ENCODE measurements at places on chromosomes 1 and 21. TPM values are rescaled to one million over a fixed set of nuclear protein-coding genes. Genes with fewer than 3 reads are reported as not detected.

DNA sequence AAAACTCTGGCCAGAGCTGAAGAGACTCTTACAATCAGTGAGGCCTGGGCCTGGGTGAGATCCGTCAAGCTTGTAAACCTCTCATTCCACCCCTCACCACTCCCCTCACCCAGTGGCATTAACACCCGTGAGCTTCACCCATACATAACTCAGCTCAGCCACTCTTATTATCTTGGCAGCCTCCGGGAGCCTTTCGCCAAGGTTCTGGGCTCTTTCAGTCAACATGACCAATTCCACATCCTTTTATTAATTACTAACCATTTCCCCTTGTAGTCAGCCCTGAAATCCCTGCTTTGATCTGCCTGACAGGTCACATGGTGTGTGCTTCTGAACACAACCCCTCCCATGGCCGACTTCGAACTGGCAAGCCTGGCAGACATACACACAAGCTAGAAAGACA lies 134.8 kb downstream of the SETD4 start:
- H3K27me3 ChIP-seq: no peaks in the 10 kb centered on the region
- peak overlapping the region; percentile 70 for H3K27ac ChIP-seq
- no peak overlapping the region for H3K4me3 ChIP-seq
- H3K4me1 ChIP-seq: peaks cover 4% of the 10 kb centered on the region
- DNase-seq: peak; percentile 58
- H3K36me3 ChIP-seq: no peaks in the 10 kb centered on the region

Gene NOS1AP
- 0.17 TPM for total RNA-seq

DNA sequence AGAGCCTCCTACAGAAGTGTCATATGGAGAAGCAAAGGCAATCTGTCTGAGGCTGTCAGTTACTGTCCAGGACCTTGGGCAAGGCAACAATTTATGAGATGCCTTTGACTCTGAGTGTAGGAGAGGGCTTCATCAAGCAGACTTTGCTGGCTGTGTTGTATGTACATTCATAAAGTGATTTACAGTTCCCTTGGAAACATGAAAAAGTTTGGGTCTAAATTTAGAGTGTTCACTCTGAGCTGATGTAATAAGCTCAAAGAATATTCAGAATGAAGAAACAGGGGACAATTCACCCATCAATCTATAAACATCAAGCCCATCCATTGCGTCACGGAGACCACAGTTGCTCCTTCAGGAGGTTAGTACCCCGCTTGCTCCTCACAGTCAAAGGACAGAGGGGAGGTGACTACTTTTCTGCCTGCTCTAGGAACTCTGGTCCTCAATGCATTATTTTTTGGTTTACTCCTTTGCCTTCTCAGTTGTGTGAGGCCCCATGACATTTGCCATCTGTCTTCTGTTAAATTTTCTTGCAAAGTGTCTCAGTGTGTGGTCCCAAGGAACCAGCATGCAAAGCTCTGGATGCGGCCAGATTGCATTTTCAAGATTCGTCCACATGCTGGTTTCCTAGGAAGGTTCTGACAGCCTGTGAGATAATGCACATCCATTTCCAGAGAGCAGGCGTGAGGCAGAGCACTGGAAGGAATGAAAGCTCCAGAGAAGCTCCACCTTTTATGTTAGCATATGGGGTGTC lies 241.1 kb upstream of the KIAA0040 start:
- DNase-seq: no peak
- no peak overlapping the region for H3K27ac ChIP-seq
- no peak overlapping the region for H3K4me3 ChIP-seq

Gene USP21
- 10.2 TPM for total RNA-seq

DNA sequence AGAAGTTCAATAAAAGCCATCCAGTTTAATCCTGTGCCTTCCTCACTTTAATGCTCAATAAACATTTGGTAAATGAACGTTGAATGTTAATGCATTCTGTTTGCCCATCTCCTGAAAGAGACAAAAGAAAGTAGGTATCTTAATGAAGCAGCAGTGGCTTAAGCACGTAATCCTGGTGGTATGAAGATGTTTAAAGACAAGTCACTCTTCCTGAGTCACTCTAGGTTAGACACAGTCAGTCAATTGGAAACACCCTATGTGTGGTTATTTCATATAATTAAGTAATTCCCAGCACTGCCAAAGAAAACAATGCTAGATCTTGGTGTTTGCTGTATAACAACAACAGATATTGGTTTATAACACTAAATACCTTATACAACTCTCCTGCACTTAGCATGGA lies 334.0 kb upstream of the FMN2 start:
- no peak for DNase-seq
- H3K4me1 ChIP-seq: no peaks in the 10 kb centered on the region
- H3K36me3 ChIP-seq: no peaks in the 10 kb centered on the region
- H3K27ac ChIP-seq: no peak overlapping the region
- H3K27me3 ChIP-seq: no peaks in the 10 kb centered on the region

DNA sequence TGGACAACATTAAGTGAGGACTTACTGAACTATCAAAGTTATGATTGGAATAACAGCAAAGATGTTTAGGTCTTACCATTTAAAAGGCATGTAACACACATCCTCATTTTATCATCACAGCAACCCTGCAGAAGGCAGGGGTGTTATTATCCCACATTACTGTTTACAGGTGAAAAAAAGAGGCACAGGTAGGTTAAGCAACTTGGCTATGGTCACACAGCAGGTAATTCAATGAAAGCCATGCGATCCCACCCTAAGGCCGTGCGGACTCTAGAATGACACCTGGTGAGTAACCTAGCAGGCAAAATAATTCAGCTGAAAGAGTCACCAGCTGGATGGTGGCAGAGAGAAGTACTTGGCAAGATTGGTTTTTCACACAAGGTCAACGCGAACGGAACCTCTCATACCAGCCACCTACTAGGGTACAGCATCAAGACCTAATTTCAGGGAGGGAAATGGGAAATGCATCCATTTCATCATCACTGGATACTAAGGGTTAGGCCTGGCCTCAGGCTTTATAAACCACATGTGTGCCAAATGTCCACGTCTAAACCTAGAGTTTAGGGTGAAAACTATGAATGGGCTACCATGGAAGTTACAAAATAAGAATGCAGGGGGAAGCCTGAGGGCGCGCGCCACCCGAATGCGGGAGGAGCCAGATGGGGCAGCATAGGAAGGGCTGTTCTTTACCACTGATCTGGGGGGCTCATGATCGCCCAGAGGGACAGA lies 85.3 kb downstream of the SLC66A1 start:
- no peak overlapping the region for H3K4me3 ChIP-seq
- no peaks in the 10 kb centered on the region for H3K27me3 ChIP-seq
- H3K4me1 ChIP-seq: peaks cover 31% of the 10 kb centered on the region
- peak overlapping the region; percentile 72 for H3K27ac ChIP-seq
- no peak for DNase-seq
- H3K36me3 ChIP-seq: no peaks in the 10 kb centered on the region

DNA sequence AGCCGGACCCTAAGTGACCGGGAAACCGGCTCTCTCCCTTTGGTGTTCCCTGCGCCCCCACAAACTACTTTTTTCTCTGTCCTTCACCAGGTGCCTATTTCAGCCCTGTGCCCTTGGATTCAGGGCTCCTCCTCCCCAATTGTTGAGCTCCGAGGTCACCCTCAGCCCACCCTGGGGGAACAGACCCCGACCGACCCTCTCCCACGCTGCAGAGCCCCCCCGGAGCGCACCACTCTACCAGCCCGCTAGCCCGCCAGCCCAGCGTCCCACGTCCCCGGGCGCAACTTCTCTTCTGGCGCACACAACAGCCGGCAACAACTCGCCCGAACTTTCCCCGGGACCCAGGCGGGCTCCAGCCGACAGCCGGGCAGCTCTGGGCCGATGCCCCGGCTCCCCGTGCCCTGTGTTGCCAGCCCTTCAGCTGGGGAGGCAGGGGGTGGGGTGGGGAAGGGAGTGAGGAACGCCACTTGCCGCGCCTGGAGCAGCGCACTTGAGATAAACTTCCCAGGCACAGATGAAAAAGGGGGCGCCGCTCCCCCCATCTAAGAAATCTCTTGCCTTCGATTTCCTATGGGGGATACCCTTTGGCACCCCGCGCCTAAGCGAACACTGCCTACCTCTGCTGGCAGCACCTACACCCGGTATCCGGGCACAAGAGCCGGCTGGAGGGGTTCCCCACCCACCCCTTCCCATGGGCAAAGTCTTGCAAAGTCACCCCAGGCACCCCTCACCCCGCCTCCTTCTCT lies 997 bp downstream of the CASZ1 start:
- DNase-seq: peak; percentile 10
- H3K36me3 ChIP-seq: no peaks in the 10 kb centered on the region
- H3K27ac ChIP-seq: no peak overlapping the region

DNA sequence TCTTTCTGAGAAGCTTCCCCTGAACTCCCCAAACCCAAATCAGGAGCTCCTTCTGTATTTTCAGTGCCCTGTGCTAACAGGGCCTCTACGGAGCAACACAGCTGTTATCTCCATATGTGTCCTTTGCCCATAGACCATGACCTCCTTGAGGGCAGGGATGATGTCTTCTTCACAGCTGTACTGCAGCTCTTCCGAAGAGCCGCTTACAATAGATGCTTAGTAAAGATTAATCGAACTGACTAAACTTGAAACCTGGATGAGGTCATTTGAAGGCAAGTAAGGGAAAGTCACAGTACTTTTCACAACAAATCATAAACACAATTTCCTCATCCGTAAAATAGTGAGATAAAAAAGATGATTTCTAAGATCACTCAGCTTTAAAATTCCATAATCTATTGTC lies 4.4 kb upstream of the KCNN3 start:
- H3K4me3 ChIP-seq: no peak overlapping the region
- H3K4me1 ChIP-seq: no peaks in the 10 kb centered on the region
- H3K27me3 ChIP-seq: peaks cover 23% of the 10 kb centered on the region
- no peaks in the 10 kb centered on the region for H3K36me3 ChIP-seq

DNA sequence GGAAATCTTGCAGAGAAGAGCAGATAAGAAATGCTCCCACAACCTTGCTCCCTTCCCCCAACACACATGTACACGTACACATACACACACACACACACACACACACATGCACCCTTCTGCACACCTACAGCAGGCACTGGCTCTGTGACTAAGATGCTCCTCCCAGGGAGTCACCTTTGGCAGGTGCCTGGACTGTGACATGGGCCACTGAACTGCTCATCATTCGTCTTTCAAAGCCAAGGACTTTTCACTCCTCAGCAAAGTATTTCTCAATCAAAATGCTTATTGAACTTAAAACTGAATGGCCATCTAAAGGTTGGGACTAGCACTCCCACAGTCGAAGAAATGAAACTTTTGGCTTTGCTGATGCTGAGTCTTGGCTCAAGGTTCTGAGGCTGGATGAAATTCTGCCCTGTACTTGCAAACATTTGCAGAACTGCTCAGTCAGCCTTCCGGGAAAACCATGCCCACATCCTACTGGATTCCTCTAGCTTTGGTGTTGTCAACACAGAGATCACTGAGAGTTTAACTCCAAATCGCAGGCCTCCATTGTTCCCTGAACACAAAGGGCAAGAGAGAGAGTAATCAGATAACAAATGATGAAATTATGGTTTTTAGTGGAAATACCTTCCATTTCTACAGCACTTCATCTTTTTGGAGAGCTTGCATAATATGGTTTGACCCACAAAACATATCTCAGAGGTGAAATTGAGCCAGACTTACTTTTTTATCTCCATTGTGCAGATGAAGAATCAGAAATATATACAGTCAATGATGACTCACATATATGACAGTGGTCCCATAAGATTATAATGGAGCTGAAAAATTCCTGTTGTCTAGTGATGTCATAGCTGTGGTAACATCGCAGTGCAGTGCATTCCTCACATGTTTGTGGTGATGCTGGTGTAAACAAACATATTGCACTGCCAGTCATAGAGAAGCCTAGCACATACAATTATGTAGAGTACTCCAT lies 72.4 kb upstream of the BCAR3 start:
- H3K4me1 ChIP-seq: peaks cover 24% of the 10 kb centered on the region
- peak; percentile 96 for DNase-seq
- H3K4me3 ChIP-seq: no peak overlapping the region
- peak overlapping the region; percentile 76 for H3K27ac ChIP-seq

- DNase-seq: peak; percentile 23
- H3K27ac ChIP-seq: no peak overlapping the region
These were observed 226.8 kb downstream of the LMX1A start for GRCh38 chr1:165129568-165130164.

- H3K36me3 ChIP-seq: no peaks in the 10 kb centered on the region
- DNase-seq: no peak
- no peak overlapping the region for H3K27ac ChIP-seq
- H3K4me3 ChIP-seq: no peak overlapping the region
- no peaks in the 10 kb centered on the region for H3K4me1 ChIP-seq
These were observed 50.6 kb downstream of the BEND5 start for GRCh38 chr1:48726139-48726538.

- H3K4me1 ChIP-seq: no peaks in the 10 kb centered on the region
- H3K36me3 ChIP-seq: no peaks in the 10 kb centered on the region
- H3K27me3 ChIP-seq: no peaks in the 10 kb centered on the region
- H3K4me3 ChIP-seq: no peak overlapping the region
These were observed 149.2 kb upstream of the FOXD3 start for GRCh38 chr1:63173161-63173560.

DNA sequence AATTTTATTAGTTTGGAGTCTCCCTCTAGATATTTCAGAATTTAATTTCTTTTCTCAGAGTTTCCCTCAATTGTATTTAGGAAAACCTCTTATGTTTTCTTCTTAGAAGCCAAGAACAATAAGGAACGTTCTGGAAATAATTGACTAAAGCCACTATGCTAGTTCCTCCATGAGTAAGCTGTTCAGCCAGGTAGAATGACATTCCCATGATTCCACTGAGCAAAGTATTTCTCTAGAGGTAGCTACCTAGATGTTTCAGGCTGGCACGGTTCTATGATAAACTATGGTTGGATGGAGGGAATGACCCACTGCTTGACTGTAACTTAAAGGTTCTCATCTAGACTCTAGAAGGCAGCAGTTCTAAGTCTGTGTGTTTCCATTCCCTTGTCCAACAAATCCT lies 62.4 kb downstream of the CLDN17 start:
- no peak overlapping the region for H3K4me3 ChIP-seq
- H3K27ac ChIP-seq: no peak overlapping the region
- DNase-seq: no peak

DNA sequence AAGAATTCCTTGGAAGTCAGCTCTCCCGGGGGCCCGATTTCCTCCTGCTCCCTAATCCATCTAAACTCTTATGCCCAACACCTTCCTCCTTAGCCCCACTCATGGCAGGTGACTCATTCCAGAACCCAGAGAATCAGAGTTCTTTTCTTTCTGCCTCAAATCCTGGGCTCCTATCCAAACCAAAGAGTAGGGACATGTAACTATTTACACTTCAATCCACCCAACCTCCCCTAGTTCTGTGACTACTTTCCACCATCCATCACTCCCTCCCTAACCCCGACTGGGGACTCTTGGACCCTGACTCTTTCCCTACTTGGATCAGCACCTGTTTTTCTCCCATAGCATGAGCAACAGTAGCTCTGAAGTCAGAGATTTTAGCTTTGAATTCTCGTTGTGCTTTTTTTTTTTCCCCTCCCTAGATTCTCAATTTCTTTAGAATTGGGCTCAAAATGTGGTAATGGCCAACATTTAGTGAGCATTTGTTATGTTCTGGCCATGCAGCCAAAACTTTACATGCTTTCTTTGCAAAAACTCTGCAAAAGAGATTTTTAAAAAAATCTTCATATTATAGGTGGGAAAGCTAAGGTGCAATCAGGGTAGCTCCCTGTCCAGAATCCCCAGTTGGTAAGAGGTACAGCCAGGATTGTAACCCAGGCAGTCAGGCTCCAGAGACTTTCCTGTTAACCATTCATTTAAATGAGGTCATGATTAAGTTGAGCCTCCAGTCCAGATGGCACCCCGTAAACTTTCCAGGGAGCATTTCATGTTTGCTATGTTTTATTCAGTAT lies 7.5 kb upstream of the CYP4A11 start:
- no peak overlapping the region for H3K4me3 ChIP-seq
- no peaks in the 10 kb centered on the region for H3K4me1 ChIP-seq
- H3K27ac ChIP-seq: no peak overlapping the region
- no peak for DNase-seq
- no peaks in the 10 kb centered on the region for H3K27me3 ChIP-seq
